ENCODE measurements at places on chromosomes 2 and 18.

DNA sequence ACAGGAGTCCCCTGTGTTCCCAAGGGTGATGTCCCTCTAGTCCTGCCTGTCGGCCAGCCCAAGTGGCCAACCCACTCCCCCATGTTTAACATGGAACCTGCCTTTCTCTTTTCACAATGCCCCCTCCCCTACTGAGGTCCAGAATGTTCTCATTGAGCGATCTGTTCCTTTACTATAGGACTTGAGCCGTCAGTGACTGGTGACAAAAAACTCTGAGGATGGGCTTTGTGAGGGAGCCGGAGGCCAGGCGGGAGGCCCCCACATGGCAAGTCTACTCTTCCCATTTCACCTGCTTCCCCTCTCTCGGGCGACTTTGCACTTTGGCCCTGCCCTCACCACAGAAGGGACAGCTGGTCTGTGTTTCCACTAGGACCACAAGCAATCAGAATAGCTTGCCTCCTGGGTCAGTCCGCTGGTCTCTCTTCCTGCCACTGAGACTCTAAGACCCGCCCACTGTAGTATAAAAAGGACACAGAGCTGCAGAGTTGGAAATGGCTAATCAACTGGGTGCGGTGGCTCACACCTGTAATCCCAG lies 146.5 kb upstream of the RAB12 start:
- no peak for DNase-seq

GRCh38 chr2:215672406-215672805 lies 236.5 kb upstream of the FN1 start:
- DNase-seq, result no peak

- peak; percentile 80 for DNase-seq
Observed at GRCh38 chr2:189412330-189412953, 28.8 kb upstream of the WDR75 start.

DNA sequence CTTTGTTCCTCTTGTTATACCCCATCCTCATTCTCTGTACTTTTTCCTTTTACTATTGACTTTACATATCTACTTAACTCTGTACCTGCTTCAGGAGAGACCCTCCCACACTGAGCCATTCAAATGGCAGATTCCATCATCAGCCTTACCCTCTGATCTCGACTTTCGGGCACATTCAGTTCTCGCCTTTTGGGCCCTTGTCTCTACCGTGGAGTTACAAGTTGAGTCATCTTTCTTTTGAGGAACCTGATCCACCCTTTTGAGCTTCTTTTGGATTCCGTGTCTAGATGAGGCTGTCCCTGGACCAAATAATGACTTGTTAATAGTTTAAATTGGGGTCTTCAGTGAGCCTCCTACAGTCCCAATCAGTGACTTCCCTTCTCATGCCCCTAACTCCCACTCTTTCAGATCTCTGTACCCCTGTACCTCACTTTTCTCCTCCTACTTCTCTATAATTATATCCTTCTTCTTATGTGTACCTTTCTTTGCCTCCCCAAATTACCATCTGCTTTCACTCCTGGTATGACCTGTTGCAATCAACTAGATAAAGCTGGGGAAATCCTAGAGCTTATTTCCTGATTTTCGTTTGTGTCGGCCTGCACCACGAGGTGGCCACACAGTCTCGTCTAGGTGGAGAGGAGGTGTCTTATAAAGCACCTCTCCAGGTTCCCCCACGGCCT lies 17.2 kb downstream of the SP110 start:
- DNase-seq, result no peak

DNA sequence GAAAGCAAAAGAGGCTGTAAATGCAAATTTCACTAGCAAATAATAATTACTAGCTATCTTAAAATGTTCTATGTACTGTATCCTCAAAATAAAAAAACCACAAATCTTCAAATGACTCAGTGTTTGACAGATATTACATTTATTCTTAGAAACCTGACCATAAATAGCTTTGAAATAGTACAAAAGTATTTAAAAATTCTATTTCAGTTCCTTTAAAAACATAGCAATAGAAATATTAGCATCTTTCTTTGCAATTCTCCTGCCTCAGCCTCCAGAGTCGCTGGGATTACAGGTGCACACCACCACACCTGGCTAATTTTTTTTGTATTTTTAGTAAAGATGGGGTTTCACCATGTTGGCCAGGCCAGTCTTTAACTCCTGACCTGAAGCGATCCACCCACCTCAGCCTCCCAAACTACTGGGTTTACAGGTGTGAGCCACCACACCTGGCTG lies 50.6 kb downstream of the MSH6 start:
- no peak for DNase-seq

GRCh38 chr2:71743995-71744675 lies 290.8 kb downstream of the DYSF start:
- DNase-seq, result no peak

GRCh38 chr2:210000464-210001324 lies 1.7 kb upstream of the RPE start:
- no peak for DNase-seq

DNA sequence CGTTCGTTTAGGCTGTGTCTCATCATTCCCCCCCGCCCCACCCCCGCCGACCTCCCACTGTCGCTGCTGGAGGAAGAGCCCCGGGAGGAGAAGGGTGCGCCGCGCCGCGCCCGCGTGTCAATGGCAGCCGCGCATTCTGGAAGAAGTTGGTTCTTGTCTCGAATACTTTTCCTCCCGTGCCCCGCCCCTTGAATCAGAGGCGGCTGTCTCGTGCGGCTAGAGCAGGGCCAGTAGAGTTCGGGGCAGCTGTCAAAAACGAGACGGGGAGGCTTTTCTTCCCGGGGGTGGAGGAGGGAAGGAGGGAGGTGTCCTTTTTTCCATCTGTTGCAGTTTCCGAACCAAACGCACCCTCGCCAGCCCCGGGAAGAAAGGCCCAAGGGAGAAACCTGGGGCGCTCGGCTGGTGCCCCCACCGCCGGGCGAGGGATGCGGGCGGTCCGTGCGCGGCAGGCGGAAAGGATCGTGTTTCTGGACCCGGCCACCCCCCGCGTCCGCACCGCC lies 410 bp upstream of the TGIF1 start:
- no peak for DNase-seq

- DNase-seq, result no peak
Observed at GRCh38 chr18:1774261-1774660, 797.0 kb downstream of the METTL4 start.

GRCh38 chr2:160477032-160477431 lies 16.6 kb downstream of the RBMS1 start:
- DNase-seq, result no peak

- no peak for DNase-seq
Observed at GRCh38 chr18:69626171-69626570, 225.5 kb downstream of the DOK6 start.

DNA sequence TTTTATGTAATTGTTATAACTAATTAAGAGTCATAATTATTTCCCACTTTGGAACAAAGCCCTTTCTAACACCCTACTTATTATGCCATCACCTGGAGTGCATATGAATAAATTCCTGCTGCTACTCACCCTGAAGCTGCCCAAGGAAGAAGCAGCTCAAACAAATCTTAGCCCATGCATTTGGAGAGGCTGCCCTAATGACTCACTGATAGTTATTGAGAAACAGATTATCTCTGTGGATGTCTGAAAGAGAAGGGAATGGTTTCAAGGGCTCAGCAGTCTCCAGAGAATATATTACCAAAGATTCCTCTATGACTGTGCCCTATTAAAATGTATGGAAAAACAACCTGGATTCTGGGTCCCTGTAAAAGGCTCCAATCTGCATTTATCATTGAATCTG lies 81.0 kb downstream of the GPR39 start:
- DNase-seq, result no peak

All from NCI-H2227 treated with DMSO at 0.1 percent for 48 hours (cell line).